SIG-M5 (cell line): ENCODE measurements at places on chromosomes 7 and 10.

DNA sequence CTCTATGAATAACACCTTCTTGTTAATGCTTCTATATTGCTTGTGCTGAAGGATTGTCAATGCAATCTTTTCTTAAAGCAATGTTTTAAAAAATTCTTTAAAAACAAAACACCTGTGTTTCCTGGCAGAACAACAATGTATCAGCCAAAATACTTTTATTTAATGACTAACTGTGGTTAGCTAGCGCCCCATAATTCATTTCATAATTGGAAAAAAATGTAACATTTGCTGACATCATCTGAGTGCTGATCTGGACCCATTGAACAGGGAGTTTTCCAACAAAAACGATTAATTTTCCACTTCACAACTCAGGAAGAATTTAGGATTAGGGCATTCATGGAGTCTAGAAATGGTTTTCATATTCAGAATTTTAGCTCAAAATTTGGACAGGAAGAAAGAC, 137.6 kb upstream of the CDK6 start:
- DNase-seq = no peak

GRCh38 chr10:78817361-78817760, 251.4 kb upstream of the ZMIZ1 start:
- no peak for DNase-seq

DNA sequence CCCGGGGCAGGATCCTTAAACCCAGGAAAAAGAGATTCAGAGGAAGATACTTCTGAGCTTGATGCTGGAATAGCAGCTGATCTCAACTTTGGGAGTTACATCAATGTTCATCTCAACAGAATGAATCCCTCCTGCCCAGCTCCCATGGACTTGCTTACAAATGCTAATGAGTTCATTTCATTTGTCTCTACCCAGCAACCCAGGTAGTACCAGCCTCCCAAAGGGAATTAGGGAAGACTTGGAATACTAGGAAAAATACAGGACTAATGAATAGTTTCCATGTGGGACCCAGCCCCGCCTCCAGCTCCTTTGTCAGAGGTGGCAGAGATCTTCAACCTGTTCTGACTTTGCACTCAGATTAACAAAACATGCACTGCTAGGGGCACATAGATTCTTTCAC, 22.1 kb upstream of the TCF7L2 start:
- no peak for DNase-seq

GRCh38 chr10:69416695-69417094, at the start of gene TACR2:
TSS of gene TACR2 (minus strand) at chr10:69416918. CDS start at chr10:69416323, 595 bp downstream.
- DNase-seq = no peak

DNA sequence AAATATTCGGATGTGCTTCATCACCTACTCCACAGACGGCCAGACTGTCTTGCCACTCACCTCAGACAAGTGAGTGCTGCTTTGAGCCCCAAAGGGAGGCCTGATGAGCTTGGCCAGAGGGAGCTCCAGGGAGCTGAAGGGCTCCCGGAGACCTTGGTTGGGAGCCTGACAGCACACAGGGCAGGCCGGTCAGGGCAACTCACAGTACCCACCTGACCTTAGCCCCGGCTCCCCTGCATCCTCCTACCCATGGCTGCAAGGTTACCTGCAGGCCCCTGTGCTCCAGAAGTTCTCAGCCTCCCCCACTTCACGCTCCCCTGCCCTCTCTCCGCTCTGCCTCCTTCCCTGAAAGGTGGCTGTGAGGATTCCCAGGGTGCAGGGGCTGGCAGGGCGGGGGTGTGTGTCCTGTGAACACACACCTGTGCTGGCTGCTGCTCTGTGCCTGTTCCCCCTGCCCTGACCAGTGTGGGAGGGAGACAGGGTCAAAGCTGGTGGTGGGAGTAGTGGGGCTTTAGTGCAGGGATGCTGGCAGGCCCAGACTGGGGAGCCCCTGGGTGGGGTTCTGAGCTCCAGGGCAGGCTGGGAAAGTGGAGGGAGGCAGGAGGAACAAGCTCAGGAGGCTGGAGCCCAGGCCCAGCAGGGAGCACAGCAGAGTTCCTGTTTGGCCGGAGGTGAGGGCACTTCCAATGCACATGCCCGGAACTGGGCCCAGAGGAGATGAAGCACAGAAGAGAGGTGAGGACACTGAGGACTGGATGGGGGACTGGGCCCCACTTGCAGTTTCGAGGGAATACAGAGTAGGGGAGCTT, 7.2 kb downstream of the ANTXRL start:
- no peak for DNase-seq

- DNase-seq = no peak
Observed at GRCh38 chr7:50771120-50772002, 11.3 kb downstream of the GRB10 start.

DNA sequence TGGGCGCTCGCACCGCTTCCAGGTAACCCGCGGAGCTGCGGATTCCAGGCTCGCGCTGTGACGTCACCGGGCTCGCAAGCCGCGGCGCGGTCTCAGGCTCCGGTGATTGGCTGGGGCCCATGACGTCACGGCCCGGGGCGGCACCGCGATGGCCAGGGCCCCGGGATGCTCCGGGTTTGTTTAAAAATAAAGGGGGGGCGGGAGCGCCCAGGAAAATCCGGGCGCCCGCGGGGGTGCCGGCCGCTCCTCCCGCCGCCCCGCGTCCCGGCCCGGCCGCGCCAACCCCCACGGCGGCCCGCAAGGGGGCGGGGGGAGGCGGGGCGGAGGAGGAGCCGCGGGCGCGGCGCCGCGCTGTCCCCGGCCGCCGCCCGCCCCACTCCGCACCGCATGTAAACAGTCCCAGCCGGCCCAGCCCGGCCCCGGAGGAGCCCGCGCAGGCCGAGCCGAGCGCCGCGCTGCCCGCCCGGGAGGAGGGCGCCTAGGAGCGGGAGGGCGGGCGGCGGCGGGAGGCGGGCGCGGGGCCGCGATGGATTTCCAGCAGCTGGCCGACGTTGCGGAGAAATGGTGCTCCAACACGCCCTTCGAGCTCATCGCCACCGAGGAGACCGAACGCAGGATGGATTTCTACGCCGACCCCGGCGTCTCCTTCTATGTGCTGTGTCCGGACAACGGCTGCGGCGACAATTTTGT, at the start of gene MTURN:
Gene MTURN, plus strand, starts transcription at position 376 of the 690 bp plus-strand sequence. Its CDS starts 151 bp downstream, at position 527.
- DNase-seq = no peak

DNA sequence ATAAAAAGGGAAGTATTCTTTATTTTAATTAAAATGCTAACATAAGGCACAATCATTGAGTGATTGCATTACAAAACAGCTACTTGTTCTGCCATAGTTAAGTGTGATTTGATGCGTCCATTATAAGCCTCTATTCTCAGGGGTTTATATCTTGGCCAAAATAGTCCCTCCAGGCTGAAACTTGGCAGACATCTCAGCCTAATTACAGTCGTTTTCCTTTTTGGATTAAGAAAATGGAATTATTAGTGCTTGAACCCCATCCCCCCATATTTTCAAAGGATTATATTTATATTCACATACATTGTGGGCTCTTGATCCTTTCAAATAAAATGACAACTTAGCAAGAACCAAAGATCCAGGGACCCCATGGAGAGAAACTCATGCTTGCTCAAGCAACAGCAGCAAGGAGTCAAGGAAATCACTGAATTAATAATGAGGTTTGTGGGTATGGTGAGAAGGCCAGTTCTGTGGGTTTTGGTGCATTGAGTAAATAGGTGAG, 66.7 kb upstream of the NEUROD6 start:
- no peak for DNase-seq

DNA sequence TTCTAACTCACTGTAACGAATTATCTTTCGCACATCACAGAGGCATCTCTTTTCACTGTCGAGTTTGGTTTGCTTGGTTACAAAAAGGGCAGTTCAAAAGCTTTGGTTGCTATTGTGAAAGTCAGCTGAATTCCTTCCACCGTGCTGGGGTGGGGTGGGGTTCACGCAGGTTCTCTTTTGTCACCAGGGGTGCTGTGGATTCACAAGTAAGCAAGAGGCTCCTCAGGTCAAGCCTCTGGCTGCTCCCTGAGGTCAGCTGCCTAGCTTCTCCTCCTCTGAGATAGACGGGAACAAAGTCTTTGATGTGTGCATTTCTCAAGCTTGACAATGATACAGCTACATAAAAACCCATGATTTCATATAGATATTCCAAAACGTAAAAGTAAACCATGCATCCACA, 47.7 kb downstream of the EGFR start:
- no peak for DNase-seq

GRCh38 chr10:103067484-103067883, 125.6 kb downstream of the NT5C2 start:
- no peak for DNase-seq

GRCh38 chr7:6530626-6531491, 20.4 kb downstream of the GRID2IP start:
- no peak for DNase-seq

GRCh38 chr7:31059551-31059950, 7.4 kb downstream of the ADCYAP1R1 start:
- DNase-seq = no peak

DNA sequence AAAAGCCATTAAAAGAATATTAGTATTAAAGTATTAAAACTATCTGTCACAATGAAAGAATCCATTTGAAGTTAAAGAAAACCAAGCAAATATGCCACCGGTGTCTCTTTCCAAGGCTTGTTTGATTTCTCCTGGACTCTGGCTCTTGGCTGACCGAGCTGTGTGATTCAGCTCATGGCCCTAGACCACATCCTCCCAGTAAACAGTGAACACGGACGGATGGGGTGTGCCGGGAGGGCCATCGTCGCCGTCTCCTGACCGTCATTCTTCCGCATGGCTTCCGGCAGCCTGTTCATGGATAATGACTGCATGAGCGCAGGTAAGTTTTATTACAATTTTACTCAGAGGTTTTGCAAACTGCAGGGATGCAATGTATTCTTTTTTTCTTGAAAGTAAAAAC, 218.5 kb downstream of the DNAJB6 start:
- no peak for DNase-seq

DNA sequence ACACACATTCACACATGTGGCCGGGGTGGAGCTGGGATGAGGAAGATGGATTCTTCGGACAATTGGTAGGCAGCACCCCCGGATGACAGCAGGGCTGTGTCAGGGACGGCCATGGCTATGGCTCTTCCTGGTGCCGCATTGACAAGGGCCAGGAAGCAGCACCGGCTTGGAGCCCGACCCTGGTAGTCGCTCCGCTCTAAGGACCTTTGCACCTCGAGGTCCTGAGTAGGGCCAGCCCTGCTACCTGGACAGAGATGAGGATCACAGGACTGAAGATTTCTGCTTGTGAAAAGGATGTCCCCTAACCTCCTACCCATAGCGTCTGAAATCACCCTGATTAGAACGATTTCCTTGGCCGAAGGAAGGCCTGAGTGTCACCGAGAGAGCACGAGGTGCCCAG, 134.1 kb downstream of the ADARB2 start:
- no peak for DNase-seq

GRCh38 chr7:14807507-14807906, 95.0 kb downstream of the DGKB start:
- DNase-seq = no peak
